HT1080 (cell line): ENCODE measurements at places on chromosomes 13 and 19.

DNA sequence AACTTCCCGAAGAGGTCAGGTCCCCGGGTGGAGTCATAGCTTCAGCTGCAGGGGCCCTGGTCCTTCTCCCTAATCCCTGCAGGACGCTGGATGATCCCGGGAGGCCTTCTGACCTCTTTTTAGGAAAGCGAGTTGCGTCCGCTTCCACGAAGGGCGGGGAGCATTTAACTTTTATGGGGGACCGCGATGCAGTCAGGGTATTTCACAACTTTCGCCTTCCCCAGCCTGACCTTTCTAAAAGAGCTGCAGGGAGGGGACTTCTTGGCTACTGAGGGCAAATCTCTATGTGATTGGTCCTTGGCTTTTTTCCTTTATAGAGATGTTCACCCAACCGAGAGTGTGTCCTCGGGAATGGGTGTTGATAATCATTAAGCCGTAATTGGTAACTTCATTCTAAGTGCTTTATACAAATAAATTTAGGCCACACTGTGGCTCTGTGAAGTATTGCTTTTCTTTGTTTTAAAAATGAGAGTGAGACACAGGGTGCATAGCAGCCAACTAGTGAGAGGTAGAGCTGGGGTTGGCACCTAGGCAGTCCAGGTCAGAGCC lies 778 bp downstream of the ZNF230 start:
- peak; percentile 18 for DNase-seq

- DNase-seq: peak; percentile 47
Observed at GRCh38 chr19:23787106-23787505, 28.4 kb upstream of the ZNF681 start.

DNA sequence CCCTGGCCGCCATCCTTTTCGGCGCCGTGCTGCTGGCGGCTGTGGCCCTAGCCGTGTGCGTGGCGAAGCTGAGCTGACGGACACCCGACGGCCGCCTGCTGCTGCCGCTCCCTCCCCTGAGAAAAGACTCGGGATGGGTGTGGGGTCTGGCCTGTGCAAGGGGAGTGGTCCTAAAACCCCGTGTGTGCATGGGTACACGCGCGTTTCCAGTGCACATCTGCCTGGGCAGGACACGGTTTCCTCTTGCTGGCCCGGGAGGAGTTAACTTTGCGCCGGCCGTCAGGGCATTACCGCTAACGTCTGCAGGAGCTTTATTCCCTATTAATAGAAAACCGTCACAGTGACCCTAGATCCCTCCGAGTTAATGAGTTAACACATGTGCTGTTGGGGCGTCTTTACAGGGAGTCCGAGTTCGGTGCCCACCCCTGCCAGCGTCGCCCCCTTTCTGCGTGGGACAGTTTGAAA lies 1.3 kb downstream of the RGS9BP start:
- no peak for DNase-seq

DNA sequence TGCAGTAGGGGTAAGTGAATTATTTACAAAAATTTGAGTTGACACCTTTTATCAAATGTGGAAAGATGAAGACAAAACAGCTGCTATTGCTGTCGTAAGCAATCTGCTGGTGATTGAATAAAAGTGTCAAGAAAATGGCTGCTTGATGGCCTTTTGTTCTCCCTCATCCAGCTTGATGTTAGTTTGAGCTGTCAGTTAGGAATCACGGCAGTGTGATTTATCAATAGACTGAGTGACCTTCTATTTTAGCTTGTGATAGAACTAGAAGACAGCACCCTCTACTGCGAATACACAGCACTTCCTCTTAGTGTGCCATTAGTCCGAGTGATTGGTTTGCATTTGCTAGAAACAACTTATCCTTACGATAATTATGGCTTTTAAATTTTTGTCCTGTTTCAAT lies 76.3 kb downstream of the MZT1 start:
- no peak for DNase-seq

- DNase-seq: no peak
Observed at GRCh38 chr13:33582121-33582520, 235.8 kb upstream of the RFC3 start.

- DNase-seq: peak; percentile 27
Observed at GRCh38 chr19:11881151-11881800, 6.3 kb upstream of the ZNF69 start.
